ENCODE measurements at places on chromosomes 7 and 10.

GRCh38 chr7:76267894-76268183 is 34.6 kb upstream of the HSPB1 start:
- no peak for DNase-seq

DNA sequence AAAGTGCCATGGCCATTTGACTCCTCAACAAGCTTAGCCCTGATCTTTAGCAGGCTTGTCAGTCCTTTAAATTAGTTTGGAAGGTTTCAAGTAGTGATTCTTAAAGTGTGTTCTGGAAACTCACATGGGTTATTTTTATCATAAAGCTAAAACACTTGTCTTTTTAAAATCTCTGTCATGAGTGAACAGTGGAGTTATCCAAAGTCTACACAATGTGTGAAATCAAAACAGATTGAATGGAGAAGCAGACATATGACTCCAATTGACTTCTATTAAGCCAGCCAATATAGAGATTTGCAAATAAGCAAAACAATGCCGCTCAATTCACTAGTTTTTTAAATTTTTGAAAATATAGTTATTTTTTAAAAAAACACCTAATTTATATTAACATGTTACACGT is 53.3 kb upstream of the SORCS3 start:
- no peak for DNase-seq

DNA sequence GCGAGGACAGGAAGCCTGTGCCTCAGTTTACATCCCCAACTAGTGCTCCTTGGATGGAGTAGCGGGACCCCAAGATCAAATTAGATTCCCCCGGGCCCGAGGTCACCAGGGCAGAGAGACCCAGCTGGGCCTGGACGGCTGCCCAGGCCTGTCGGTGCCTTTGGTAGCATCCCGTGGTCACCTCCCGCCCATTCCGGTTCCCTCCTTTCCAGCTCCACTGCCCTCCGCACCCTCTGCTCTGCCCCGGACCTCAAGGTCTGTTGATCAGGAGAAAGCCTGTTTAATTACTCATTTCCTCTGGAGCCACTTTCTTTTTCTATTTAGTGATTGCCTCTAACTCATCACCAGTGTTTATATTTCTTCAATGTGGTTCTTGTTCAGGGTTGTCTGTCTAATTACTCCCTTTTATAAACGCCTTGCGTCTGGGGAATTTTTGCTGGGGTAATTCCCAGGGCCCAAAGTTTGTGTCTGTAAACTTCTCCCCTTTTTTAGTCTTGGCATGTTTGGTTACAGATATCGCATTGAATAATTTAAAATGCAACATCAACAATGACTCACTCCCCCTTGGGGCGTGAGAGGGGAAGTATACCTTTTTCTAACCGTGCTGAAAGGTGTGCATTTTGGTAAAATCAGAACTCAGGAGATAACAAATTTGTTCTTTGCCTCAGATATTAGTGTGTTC is 1.9 kb downstream of the FOXK1 start:
- DNase-seq, result peak; percentile 77

GRCh38 chr10:58856508-58857240 is 319.8 kb upstream of the PHYHIPL start:
- DNase-seq, result no peak

- DNase-seq, result no peak
These were observed 1.9 kb downstream of the SYPL1 start for GRCh38 chr7:106110238-106110560.

DNA sequence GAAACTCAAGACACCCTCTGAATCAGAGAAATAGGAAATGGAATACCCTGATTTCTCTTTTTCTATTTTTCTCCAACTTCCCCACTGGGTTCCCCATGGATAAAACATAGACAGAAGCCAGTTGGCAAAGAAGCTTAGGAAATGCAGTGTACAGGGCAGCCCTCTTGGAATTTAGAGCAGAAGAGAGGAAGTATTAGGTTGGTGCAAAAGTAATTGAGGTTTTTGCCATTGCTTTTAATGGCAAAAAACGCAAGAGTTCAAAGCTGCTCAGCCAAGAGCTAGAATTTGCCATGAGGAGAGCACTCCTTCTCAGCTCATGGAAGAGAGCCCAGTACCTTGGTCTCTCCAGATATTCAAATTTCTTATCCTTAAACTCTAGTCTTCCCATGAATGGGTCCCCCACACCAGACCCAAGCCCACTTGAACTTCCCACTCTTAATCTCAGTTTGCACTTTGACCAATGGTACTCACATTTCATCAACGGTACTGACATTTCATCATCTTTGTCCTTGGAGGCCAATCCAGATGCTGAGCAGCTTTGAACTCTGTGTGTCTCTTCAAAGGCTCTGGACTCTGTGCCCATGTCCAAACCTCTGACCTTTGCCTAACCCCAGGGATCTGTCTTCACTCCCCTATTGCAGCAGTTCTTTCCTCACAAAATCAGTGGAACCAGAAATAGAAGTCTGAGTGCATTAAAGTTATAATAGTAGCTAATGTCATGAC is 73.2 kb upstream of the PPP1R3C start:
- DNase-seq, result no peak

GRCh38 chr10:50853557-50853956 is 31.9 kb downstream of the A1CF start:
- DNase-seq, result no peak

DNA sequence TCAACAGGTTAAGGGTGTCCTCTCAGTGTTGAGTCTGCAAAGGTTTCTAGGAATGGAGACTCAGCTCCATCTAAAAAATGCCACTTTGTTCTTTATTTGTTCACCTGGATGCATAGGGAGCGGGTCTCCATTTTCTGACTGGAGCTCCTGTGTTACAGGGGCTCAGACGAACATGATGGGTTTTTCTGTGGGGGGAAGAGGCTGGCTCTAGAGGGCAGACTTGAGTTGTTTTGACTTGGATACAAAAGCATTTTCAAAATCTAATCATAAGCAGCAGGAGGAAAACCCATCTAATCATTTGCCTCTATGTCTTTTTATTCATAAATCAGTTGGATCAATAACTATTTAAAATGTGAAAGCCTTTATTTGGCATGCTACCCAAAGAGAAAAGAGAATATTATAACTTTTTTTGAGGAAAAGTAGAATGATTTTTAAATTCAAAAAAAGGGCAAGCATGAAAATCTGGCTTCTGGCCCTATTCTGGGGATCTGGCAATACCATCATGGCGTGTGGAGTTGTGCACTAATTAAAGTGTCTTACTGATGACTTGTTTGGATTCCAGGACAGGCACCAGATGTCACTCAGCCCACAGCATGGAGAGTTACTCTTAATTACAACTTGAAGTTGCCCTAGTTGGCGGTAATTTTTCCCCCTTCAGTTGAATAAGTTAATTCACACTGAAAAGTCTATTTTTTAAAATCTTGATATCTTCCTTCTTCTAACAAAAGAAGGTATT is 594.9 kb downstream of the REEP3 start:
- DNase-seq, result no peak

GRCh38 chr7:48091506-48092433 is 2.7 kb downstream of the UPP1 start:
- DNase-seq, result no peak

GRCh38 chr10:21728618-21729017 is 194.6 kb downstream of the MLLT10 start:
- no peak for DNase-seq

DNA sequence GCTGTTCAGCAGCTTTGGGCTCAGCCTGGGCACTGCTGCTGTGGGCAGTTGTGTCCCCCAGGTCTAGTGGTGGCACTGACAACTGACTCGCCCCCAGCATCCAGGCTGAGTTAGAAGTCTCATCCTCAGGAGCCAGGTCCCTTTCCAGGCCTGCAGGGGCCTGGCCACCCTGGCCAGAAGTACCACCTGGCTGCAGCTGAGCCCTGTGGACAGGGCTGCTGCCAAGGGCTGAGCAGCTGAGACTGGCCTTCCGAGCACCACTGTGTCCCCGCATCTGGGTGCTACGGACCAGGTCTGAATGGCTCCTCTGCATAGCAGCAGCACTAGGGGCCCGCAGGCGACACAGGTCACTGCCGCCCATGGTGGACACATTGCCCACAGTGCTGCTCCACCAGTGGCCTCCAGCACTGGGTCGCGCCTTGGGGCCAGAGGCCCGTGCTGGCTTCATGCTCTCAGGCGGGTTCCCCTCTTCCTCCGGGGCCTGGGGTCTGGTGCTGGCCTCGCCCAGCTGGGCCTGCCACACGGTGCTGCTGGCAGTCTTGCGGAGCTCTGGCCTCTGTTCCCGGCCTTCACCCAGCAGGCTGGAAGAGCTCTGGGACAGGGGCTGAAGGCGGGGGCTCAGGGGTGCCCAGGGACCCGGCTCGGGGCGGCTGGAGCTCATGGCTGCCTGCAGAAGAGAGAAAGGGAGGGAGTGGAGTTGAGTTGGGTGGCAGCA is 6.2 kb downstream of the GPRIN2 start:
- DNase-seq, result peak; percentile 70

DNA sequence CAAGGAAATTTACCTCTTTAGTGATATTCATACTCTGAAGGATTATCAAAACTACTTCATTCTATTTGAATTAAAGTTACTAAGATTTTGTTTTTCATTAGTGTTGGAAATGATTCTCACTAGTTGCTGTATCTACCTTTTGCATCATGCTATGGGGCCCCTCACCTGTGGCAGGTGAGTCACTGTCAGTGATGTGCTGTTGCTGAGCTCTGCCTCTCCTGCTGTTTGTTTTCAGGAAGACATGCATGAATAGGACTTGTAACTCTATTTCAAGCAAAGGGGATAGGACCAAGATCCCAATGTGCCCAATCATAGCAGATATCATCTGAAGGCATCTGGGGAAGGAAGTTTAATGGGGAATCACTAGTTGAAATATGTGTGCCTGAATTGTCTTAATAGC is 57.4 kb upstream of the AGR3 start:
- DNase-seq, result no peak

DNA sequence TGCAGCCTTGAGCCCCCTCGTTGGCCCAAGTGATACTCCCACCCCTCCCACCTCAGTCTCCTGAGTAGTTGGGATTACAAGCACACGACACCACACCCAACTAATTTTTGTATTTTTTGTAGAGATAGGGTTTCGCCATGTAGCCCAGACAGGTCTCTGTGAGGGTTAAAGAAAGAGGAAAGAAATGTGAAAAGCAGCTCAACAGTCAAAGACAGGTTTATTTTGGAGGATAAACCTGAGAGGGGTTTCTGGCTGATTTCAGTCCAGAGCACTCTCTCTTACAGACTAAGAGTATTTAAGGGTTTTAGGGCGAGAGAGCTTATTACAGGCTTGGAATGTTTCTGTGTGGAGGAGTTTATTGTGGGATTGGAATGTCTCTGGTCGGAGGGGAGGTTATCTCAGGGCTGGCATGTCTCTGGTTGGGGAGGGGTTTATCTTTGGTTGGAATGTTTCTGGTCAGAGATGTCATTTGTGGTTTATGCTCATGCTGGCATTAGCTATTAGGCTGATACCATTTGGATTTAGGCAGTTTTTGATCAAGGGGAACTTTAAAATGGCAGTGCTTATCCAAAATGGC is 26.1 kb upstream of the SNX10 start:
- DNase-seq, result no peak

GRCh38 chr10:26437637-26438461 is at the start of gene APBB1IP:
Gene APBB1IP (plus strand): TSS chr10:26438341. CDS start chr10:26492327, 53,986 bp downstream.
- peak; percentile 94 for DNase-seq

DNA sequence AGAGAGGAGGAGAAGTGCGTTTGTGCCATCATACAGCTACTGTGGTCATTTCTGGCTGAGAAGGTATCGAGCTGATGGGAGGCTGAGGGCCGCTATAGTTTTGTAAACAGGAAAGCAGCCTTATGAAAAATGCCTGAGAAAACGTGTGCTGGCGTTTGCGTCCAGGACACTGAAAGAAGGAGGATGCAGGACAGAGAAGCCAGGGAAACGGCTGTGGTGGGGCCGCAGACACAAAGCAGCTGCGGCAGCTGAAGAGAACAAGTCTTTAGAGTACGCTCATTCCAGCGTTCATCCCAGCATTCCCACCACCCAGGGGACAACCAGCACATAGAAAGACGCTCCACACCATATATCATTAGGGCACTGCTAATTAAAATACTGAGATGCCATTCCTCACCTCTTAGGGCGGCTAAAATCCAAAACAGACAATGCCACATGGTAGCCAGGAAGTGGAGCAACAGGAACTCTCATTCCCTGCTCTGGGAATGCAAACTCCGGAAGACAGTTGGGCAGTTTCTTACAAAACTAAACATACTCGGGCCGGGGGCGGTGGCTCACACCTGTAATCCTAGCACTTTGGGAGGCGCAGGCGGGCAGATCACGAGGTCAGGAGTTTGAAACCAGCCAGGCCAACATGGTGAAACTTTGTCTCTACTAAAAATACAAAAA is 18.4 kb downstream of the GNA12 start:
- no peak for DNase-seq

DNA sequence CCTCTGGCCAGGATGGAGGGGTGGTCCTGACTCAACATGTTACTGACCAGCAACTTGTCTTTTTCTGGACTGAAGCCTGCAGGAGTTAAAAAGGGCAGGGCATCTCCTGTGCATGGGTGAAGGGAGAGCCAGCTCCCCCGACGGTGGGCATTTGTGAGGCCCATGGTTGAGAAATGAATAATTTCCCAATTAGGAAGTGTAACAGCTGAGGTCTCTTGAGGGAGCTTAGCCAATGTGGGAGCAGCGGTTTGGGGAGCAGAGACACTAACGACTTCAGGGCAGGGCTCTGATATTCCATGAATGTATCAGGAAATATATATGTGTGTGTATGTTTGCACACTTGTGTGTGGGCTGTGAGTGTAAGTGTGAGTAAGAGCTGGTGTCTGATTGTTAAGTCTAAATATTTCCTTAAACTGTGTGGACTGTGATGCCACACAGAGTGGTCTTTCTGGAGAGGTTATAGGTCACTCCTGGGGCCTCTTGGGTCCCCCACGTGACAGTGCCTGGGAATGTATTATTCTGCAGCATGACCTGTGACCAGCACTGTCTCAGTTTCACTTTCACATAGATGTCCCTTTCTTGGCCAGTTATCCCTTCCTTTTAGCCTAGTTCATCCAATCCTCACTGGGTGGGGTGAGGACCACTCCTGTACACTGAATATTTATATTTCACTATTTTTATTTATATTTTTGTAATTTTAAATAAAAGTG is 6.0 kb downstream of the PLAU start:
- DNase-seq, result no peak

GRCh38 chr7:50628434-50629084 is 63.4 kb upstream of the DDC start:
- no peak for DNase-seq

GRCh38 chr7:27110186-27111031 is 7.9 kb upstream of the HOXA2 start:
- DNase-seq, result no peak

DNA sequence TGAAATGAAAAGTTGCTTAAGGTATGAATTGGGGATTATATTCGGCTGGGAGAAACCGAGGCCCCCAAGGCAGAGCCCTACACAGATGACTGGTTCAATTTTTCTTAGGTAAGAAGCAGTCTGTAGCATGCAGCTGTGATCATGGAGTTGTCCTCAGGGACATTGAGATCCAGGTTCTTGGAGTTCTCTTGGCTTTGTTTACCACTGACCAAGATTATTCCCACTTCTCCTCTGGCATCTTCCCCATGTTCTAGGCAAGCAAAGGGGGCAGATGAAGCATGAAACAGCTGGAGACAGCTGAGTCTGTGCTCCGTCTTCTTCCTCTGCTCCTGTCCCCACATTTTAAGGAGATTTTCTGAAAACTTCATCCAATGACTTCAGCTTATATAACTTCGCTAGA is 129.5 kb upstream of the BMPER start:
- DNase-seq, result no peak
